Stimulated activated CD8-positive, alpha-beta memory T cell treated with anti-CD3 and anti-CD28 coated beads, Interleukin-15, amount 100 ng/mL, for 48 hours (primary cell): ENCODE measurements at places on chromosomes 3 and 15.
A peak's percentile ranks its signal among the peaks of the same experiment; 100 is the strongest.

DNA sequence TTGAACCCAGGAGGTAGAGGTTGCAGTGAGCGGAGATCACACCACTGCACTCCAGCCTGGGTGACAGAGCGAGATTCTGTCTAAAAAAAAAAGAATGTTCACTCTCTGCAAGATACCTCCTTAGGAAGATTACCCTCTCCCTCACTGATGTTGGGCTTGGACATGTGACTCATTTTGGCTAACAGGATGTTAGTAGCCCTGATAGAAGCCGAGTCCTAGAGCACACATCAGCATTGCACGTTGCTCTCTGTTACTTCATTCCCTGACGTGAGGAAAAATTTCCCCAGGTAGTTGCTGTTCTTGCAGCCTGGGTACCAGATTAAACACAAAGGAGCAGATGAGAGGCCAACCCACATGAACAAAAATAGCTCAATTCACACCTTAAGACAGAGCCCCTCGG lies 78.1 kb upstream of the PRICKLE2 start:
- DNase-seq, result no peak

DNA sequence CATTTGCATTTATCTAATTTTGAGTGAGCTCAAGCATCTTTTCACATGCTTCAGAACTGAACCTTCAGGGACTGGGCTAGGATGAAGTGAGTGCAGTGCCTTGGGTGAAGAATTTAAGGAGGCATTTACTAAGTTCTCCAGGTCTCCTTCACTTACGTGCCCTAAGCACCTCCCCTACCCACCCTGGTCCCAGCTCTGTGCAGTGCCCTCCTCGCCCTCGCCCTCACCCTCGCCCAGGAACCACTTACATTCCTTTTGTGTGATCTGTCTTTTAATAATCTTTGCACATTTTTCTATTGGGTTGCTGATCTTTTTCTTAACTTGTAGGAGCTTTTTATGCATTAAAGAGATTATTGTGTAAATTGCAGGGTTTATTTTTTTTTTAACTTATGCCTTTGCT lies 322.6 kb downstream of the THSD4 start:
- no peak for DNase-seq

DNA sequence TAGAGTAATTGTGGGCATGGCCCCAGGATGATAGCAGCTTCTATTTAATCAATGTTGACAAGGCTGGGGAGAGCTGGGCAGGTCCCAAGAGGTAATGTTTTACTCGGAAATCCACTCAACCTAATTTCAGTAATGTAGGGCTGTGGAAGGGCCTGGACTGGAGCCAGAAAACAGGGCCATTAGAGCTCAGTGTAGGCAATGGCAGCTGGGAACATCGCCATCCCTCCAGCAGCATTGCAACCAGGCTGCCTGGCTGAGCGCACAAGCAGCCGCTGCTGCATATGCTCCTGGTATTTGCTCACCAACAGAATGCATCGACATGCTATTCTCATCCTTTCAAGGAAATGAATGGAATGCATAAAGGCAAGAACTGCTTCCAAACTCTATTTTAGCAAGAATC lies 90.0 kb downstream of the GAP43 start:
- no peak for DNase-seq

DNA sequence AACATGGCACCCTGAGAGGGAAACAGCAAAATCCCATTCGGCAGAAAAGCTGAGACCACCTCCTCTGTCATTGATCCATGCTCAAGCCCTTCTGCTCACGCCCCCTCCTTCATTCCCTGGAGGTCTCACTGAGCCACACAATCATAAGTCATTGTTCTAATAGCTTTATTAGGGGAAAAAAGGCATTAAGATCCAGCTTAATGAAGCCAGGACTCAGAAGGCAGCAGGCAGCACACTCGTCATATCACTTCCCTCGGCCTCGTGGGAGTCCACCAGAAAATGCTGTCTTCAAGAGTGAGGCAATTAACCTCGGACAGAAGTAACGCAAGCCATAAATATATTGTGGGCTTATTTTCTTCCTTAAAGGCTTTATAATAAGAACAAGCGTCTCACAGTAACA lies 153.9 kb upstream of the PPP2R3A start:
- DNase-seq, result no peak

- DNase-seq, result no peak
Measured at GRCh38 chr3:161325059-161325458, 46.3 kb downstream of the SPTSSB start.

DNA sequence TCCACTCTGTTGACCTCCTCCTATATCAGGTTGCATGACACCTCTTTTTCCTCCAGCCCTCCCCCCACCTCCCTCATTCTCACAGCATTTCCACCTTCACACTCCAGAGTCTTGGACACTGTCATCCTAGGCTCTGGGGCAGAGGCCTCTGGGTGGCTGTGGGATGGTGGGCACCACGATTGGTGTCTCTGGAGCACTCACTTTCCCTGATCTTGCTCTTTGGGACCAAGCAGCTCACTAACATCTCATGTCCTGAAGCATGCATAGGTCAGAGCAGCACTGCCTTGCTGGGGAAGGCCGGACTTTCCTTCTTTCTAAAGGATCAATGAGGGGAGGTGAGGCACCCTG lies 14.9 kb downstream of the ZBTB47 start:
- no peak for DNase-seq

DNA sequence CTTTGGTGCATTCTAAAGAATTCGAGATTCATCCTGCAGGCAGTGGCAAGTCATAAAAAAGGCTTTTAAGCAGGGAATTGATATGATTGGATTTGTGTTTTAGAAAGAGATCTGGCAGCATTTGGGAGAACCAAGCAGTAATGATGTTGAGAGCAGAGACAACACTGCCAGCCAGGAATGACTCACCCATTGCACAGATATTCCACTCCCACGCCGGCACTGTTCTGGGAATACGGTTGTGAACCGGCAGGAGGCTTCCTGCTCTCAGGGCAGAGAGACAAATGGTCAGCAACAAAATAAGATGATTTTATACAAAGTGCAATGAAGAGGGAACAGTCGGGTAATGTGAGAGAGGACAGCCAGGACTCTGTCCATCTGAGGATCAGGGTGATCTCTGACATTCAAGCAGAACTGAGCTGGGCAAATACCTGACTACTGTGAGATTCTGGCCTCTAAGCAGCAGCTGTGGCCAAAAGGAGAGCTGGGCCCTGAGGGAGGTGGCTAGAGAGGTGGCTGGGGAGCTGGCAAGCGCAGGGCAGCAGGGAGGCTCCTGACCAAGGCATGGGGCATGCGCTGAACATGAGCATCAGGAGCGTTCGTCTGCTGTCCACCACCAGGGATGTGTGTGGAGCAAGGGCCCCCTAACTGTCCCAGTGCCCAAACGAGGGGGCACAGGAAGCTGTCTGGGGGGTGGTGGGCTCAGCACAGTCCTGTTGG lies 56.1 kb upstream of the PLXNA1 start:
- no peak for DNase-seq

GRCh38 chr3:143604402-143605185 lies 243.7 kb downstream of the SLC9A9 start:
- no peak for DNase-seq

- no peak for DNase-seq
Measured at GRCh38 chr3:41265011-41265545, 65.8 kb downstream of the CTNNB1 start.

DNA sequence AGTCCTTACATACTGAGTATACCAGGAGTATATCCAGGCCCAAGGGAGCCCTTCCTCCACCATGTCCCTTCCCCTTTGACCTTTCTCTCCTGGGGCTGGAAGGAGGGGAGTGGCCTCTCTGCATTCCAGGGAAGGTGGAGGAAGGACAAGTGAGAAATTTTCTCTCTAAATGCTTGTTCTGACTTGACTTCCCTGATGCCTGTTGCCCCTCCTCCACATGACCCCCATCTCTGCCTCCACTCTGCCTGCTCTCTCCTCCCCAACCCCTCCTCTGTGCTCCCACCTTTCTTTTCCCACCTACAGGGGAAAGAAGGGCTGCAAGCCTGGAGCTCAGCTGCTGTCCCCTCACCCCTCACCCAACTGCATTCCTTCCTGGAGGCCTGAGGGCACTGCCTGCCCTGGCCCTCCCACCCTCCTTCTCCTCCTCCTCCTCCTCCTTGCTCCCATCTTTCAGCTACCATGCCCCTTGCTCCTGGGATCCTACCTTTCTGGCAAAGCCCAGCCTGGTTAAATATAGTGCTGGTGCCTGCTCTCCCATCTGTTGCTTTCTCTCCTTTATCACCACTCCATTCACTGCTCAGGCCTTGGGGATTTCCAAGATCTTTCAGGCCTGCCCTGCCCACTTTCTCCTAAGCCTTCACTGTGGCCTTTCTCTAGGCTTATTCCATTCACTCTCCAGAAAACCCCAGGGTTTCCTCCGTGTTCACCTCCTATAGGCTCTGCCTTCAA lies 8.5 kb upstream of the DAG1 start:
- DNase-seq, result no peak

DNA sequence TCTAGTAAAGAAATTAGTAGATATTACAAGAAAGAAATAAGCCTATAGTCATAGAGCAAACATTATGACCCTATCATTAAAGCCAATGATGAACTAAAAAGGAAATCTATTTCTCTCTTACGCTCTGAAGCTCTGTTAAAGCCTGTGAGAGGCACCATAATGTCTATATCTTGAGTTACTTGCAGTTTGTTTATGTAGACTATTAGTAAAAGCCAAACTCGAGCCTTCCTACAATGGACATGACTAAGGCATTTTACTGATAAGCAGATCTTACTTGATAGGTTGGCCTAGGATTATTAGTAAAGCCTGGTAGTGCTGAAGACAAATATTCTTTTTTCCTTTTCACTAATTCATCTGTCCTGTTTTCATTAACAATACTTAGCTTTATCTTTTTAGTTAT lies 32.7 kb downstream of the LRRC3B start:
- DNase-seq, result no peak

DNA sequence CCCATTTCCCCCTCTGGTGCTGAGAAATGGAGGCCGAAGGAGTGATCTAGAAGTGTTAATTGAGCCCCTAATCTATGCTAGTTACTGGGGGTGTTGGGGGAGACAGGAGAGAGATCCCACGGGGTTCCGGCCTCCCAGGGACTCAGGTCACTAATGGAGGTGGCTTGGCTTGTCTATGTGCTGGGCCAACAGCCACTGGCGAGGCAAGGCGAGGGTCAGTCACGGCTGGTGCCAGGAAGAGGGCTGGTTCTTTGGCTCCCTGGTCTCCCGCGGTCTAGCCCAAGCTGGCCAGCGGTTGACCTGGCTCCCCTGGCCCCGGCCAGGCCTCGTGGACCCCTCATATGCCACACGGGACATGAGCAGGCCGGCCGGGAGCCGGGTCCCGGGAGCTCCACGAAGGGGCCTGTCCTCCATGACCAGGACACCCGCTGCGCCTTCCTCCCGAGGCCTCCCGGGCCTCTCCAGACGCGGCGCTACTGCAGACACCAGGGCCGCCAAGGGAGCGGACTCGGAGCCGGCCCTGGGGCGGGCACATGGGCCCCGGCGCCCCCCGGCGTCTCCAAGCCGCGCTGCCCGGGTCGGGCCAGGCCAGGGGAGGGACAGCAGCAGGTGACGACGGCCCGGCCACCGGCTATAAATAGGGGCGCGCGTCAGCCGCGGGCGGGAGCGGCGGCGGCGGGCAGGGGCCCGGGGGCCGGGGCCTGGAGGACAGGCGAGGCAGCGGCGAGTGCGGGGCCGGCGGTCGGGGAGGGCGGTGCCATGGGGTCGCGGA lies at the start of gene ALPK3:
ALPK3 (plus strand) TSS at position 663 of the 772 bp plus-strand sequence; CDS start at position 760, 97 bp downstream.
- no peak for DNase-seq

DNA sequence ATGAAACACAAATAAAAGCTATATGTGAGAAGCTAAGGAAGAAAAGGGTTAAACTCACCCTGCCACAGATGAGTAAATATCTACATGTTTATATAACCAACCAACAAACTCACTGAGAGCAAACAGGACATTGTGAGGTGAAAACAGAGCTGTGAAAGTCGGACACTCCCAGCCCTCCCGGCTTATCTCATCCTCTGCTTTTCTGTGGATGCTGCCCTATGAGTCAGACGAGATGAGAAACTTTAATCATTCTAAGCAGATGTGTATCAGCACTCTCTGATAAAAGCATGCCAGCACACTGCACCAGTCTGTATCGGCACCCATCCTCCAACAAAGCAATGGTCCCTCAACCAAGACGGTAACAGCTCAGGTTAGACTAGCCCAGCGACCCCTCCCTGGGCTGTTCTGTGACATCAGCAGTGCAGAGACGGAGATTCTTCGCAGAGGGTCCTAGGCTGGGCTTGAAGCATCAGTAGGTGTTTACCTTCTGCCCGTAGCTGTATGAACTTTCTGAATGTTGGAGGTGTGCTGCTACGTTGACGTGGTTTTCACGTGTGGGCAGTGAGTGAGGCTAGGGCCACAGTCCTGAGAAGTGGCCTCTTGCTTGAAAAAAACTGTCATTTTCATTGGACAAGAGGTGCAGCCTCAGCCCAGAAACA lies 119.8 kb upstream of the ALDH1A3 start:
- DNase-seq, result no peak

- DNase-seq, result no peak
Measured at GRCh38 chr3:23811919-23812318, 6.2 kb downstream of the UBE2E1 start.

DNA sequence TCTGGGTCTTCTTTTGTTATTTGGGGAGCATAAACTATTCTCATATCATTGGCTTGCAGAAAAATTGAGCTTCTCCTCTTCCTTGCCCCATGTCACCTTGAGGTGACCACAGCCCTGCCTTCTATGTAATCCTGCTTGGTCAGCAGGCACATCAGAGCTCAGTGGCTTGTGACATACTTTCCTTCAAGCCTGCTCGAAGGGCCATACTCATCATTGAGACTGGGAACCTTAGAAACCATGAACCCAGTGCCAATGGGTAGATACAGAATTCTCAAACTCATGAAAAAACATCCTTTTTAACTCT lies 3.7 kb upstream of the CCR2 start:
- no peak for DNase-seq

DNA sequence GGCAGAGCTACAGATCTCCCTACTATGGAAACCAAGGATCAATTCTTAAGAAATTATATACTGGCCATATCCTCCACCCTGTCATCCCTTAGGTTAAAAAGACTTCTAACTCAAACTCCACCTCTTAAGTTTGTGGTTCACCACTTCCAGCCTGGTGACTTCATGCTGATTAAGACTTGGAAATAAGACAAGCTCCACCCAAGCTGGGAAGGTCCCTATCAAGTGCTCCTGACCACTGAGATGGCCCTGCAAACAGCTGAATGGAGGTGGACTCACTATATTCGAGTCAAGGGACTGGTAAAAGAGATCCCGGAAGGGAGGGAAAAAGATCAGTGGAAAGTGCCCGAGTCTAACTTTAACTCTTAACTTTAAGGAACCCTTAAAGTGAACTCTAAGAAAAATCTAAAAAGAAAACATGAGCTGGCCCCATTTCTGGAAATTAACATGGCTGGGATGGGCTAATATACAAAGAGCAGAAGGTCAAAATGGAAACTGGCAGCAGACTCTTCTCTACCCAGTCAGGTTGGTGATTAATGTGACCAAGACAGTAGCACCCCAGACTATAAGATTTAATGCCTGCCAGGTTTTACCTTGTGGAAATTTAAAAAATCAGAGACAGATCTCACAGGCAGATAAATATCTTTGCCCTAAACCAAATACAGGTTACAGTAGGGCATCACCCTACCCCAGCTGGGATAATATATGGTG lies 43.9 kb downstream of the PPCDC start:
- DNase-seq, result peak; percentile 40
